ENCODE measurements at places on chromosomes 7 and 10.

GRCh38 chr7:2190531-2190930, 42.2 kb downstream of the MAD1L1 start:
- no peak for DNase-seq

GRCh38 chr10:6579183-6579903, 733 bp downstream of the PRKCQ start:
- no peak for DNase-seq

- peak; percentile 88 for DNase-seq
Measured at GRCh38 chr7:87219545-87220025, at the start of gene TMEM243. TSS of gene TMEM243 (minus strand) at chr7:87219732. CDS start at chr7:87219503, 229 bp downstream.

GRCh38 chr10:91636892-91637291, 4.0 kb upstream of the PPP1R3C start:
- no peak for DNase-seq

- no peak for DNase-seq
Measured at GRCh38 chr7:25116621-25117020, 8.4 kb downstream of the CYCS start.

DNA sequence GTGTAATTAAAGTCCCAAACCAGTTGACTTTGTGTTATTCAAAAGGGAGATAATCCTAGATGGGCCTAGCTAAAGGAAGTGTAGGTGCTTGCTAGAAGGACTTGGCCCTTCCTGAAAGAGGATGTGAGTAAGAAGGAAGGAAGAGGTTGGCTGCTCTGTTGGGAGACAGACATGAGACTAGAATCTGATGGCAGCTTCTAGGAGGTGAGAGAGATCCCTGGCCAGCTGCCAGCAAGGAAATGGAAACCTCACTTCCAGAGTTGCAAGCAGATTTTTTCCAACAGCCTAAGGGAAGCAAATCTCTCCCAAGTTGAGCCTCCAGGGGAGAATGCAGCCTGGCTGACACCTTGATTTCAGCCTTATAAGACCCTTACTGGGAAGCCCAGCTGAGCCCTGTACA, 368.4 kb upstream of the ZMIZ1 start:
- DNase-seq, result no peak

DNA sequence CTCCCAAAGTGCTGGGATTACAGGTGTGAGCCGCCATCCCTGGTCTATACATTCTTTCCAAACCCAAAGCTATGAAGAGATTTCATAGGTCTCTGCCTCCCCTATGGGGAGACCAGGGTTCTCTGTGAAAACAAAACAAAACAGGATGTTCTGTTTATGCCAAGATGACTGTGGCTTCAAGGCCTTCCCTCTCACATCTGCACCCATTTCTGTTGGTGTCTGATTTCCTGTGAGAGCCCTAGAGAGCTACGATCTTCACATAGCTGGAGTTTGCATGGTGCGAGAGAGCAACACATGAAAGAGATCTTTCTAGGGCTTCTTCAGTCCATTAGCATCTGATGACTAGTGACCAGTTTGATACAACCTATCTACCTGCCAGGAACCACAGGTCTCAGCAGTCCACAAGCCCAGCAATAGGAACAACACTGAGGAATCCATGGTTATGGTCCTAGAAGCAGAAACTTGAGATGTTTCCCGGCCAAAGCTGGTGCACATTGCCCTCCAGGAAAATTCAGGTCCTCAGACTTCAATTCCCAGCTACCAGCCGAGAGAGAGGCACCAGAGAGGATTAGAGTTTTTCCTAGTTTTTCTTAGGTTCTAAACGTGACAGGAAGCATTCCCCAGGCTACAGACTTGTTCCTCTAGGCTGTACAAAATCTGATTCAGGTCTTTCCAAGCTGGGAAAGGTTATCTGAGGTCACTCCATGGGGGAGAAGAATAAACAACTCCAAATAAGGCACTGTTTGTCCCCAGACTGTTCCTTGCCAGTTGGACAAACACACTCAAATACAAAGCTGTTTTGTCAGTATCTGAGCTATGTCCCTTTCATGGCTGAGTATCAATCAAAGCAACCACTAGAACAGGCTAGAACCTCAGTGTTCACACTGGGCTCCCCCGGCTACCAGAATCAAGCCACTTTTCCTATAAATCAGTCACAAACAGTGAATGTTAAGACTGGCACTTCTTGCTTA, 259.7 kb downstream of the CALN1 start:
- no peak for DNase-seq

- DNase-seq, result no peak
Measured at GRCh38 chr7:121343302-121343701, 14.5 kb downstream of the WNT16 start.

DNA sequence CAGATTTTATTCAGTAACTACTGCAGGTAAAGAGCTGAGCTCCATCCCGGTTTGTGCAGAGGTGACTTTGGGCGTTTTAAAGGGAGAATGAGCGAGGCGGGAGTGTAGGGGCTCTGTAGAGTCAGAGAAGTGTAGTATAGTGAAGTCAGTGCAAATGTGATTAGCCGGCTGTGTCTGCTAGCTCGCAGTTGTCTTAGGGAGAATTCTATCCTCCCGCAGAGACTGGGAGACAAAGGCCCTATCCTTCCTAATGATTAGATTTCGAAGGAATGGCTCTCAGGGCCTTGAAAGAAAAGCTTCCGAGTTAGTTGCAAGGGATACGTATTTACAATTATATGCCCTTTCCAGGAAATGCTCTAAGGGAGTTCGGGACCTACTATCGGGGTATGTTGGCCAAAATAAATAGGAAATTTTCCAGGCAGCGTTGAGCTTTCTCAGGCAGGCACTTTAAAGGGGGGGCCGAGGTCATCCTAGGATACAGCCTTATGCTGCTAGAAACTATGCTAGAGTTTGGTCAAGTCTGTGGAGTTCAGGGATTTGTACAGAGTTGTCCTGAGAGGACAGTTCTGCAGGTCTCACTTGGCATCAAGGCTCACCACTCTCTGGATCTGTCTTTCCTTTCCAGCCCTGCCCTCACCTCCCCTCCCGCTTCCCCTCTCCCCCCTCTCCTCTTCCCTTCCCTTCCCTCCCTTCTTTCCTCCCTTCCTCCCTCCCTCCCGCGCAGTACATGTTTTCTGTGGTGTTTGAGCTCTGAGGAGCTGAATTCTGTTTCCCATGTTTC, 825 bp downstream of the MRPL32 start:
- DNase-seq, result no peak

DNA sequence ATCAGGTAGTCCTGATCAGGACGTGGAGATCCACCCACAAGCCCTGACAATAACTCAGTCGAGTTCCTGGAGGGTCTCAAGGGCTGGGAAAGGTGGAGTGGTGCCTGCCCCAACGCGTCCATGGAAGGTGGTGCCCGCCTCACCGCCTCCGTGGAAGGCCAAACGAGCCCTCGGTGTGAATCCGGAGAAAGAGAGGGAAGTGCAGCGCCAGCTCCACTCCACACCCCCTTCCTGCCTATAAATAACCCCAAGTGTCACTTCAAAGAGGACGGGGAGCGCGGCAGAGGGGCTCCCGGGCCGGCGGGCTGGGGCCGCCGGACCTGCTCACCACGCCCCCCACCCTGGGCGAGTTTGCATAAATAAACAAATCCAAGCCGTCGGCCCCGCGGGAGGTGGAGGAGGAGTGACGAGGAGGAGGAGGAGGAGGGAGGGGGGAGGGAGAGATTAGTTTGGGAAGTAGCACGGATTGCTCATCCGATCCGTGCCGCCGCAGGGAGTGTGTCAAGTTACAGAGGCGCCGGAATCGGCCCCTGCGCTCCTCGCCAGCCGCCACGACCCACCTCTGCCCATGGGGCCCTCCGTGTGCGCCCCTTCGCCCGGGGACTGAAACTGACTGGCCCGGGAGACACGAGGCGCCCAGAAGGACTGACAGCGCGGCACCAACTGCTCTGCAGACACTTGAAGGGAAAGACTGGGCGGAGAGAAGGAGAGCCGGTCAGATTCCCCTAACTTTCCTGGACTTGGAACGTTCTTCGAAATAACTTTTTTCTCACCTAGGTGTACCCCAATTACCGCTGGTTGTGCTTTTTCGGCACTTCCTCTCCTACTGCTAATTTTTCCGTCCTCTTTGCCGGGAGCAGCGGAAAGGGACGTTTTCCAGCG, at the start of gene COL13A1:
TSS of gene COL13A1 (plus strand) at position 473 of the 882 bp plus-strand sequence. CDS start 518 bp downstream, outside the sequence.
- no peak for DNase-seq

GRCh38 chr7:81519886-81520285, 250.0 kb downstream of the HGF start:
- DNase-seq, result no peak

DNA sequence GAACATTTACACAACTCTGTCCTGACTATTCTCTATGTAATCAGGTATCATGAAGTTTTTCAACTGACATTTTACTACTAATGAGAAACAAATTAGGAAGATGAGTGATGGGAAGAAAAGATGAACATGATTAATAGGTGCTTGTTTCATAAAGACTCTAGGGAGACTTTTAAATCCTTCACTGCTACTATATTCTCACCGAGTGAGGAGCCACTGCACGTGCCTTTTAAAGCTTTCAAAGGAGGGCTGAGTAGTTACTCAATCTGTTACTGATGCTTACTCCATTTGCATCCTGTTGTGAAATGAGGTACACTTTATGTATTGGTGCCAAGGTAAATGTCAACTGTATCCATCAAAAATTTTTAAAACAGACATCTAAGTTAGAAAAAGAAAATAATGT, 1.3 kb upstream of the COMMD3 start:
- DNase-seq, result no peak

DNA sequence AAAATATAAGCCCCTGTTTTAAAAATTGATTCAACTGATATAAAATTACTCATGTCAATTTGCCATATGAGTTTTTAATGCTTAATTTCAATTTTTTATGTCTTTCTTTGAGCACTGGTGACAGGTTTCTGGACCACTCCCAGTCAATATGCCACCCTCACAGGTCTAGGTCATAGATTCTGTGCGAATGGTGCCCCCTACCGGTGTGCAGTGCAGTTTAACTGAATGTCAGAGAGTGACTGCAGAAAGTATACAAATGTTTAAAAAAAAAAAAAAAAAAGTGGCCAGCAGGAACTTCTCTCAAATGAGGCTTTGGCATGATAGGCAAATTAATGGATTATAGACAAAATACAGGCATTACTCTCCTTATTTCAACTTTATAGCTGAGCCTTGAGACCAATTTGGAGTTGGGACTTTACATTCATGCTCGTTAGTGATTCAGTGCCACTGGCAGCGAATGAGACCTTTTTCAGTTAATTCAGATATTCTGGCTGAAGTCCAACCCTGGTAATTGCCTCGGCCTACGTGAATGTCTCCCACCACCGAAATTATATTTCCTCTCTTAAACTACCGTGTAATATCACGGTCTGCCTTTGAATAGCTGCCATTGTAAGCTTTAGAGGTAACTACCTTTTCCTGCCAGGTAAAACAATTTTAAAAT, 427.6 kb downstream of the PHTF2 start:
- peak; percentile 26 for DNase-seq

- DNase-seq, result no peak
Measured at GRCh38 chr7:73615886-73616285, 8.4 kb downstream of the MLXIPL start.

- DNase-seq, result no peak
Measured at GRCh38 chr7:132836746-132837145, 245.1 kb downstream of the CHCHD3 start.

DNA sequence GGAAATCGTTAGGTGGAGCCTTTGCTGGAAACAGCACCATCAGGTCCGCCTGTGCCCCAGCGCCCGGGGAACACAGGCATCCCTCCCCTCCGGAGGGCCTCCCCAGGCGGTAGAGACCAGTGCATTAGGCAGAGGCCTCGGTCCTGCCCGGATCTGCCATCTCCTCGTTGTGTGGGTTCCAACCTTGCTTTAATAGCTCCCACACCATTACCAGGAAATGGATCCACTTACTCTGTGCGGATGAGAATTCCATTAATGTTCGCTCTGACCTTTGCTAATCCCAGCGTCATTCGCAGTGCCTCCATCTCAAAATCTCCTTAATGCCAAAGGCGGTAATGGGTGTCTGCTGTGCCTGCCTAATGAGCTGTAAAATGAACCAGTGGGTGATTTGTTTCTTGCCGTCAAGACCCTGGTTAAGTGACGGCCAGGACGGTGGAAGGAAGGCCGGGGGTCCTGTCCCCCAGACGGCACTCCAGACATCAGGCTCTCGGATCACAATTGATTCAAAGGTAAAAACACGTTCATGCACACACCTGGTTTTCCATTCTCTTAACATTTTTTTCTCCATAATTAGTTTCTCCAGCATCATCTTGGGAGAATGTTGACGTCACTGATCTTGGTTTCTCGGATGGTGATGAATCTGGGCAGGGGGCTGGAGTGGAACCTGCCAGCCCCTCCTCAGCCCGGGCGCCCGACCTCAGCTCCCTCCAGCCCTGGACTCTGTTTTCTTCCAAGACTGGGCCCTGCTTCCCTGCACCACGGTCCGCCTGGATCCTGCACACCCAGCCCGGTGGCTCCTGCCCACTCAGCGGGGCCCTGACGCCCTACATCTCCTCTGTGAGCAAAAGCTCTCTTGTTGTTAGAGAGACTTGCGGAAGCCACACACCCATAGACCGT, 22.8 kb upstream of the FAM20C start:
- DNase-seq, result no peak

DNA sequence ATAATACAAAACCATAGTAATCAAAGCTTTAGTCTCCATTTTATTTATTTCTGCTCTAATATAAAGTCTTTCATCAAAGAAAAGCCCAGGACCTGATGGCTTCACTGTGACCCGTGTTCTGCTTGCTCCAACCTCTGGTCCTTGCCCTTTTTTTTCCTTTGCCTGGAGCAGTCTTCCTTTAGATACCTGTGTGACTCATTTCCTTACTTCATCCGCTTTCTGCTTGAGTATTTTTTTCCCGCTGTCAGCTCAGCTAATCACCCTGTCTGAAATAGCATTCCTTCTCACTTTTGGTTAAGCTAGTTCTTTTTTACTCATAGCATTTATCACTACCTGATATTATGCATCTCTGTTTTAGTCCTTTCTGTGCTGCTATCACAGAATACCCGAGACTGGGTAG, 194.8 kb downstream of the ABCA13 start:
- no peak for DNase-seq

- no peak for DNase-seq
Measured at GRCh38 chr10:88895250-88895649, 15.2 kb downstream of the STAMBPL1 start.

DNA sequence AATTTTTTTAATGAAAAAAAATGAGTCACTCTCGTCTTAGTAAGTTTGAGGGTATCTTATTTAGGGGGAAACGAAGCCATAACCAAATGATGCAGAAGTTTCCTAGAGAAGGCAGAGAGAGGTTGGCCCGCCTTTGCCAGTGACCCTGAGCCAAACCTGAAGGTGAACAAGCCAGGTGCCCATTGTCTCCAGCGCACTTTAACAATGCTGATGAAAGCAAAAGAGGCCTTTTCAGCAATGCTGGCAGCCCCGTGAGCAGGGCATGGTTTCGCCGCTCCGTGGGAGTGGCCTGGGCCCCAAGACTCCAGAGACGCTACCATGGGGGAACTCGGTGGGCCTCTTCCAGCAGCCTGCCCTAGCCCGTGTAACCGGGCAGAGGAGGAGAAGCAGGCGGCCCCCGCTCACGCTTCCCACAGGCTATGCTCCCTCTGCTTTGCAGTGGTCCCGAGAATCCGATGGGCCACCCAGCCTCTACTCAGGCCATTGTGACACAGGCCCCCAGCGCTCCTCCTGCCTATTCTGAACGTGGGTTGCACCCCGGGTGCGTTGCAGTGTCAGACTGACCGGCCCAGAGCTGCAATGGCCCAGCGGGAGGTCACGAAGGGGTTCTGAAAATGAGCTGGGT, 14.0 kb upstream of the UNCX start:
- DNase-seq, result no peak

GRCh38 chr10:123367195-123367594, 213.0 kb downstream of the BUB3 start:
- DNase-seq, result no peak

- DNase-seq, result no peak
Measured at GRCh38 chr7:141444961-141445360, 106.2 kb upstream of the AGK start.

GRCh38 chr7:88307823-88308222, 1.1 kb upstream of the STEAP4 start:
- DNase-seq, result no peak

- peak; percentile 28 for DNase-seq
Measured at GRCh38 chr10:12782537-12782936, 219.0 kb downstream of the CCDC3 start.
